T-helper 17 cell (primary cell): ENCODE measurements at places on chromosomes 3 and 15.

- no peak for DNase-seq
Measured at GRCh38 chr3:42263354-42264346, 2.3 kb downstream of the CCK start.

DNA sequence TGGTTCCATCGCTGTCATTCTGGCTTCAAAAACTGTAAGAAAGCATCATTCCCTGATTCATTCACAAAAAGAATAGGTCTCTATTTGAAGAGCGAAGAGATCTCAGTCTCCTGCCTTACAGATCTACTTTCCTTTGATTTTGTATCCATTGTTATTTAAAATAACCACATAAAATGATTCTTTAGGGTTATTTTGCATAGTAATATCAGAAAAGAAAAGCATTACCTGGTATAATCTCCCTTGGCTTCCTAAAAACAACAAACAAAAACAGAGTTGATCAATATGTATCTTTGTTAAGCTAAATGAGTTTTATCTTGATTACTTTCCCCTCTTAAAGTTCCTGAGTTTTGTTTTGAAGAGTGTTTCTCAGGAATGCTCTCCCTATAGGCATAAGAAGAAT, 126.6 kb upstream of the LMOD3 start:
- DNase-seq: no peak

GRCh38 chr3:147518465-147518864, 109.3 kb downstream of the ZIC1 start:
- DNase-seq: no peak

GRCh38 chr3:157906627-157907026, 199.6 kb downstream of the SHOX2 start:
- no peak for DNase-seq

- no peak for DNase-seq
Measured at GRCh38 chr15:72375501-72375845, 341 bp downstream of the HEXA start.

- no peak for DNase-seq
Measured at GRCh38 chr15:28879551-28879950, 6.2 kb upstream of the APBA2 start.

- DNase-seq: no peak
Measured at GRCh38 chr3:64108231-64108630, 84.9 kb upstream of the PSMD6 start.

DNA sequence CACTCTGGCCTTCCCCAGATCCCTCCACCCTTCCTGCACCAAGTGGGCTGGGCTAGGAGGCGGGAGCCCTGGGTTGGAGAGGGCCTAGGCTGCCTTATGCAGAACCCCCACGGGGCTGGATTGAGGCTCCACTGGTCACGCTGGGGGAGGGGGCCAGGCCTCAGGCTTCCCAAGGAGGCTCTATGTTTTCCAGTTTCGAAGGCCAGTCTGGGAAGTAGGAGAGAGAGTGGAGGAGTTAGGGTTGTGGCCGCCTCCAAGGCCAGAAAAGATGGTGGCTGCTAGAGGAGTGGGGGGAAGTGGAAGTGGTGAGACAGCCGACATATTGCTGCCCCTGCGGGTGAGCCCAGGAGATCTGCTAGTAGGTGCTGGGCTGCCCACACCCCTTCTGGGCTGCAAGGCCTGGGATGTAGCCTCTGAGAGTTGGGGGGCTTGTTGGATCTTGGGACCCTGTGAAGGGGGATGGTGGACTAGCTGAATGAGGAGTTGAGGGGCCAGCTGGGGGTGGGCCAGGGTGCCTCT, 1.2 kb downstream of the GNAI2 start:
- no peak for DNase-seq

GRCh38 chr15:76340803-76341365, 4.3 kb downstream of the ISL2 start:
- peak; percentile 30 for DNase-seq

- no peak for DNase-seq
Measured at GRCh38 chr15:32866454-32867312, 148.9 kb downstream of the GREM1 start.

DNA sequence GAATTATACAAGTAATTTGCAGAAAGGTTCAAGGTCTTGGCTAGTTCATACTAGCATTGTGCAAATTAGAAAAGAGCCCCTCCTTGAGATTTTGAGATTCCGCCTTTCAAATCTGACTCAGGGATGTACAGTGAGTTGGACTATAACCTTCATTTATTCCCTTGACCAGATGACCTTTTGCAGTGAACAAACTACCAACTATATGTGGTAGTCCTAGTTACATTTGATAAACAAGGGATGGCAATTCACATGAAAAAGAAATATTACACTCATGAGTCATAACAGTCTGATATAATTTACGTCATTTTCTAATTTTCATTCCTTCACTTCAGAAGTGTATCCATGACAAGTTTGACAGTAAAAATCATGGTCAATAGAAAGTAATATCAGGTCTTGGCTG, 860.4 kb downstream of the ROBO1 start:
- DNase-seq: no peak

DNA sequence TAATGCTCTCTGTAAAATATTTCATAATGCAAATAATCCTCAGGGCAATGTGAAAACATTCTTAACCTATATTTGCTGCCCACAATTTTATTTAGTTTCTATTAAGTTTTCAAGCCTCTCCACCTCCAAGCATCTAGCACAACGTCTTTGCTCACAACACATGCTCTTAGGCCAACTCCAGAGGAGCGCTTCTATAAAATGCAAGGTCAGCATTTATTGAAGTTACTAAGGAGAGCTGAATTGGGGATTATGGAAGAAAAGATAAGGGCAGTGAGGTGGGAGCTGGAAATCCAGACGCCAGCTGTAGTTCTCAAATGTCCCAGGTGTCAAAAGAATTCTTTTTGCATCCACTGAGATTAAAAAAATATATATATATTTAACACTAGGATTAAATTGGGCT, 996 bp downstream of the RABL3 start:
- DNase-seq: no peak

- no peak for DNase-seq
Measured at GRCh38 chr3:33496449-33496848, 56.2 kb upstream of the UBP1 start.

- DNase-seq: no peak
Measured at GRCh38 chr15:23438816-23439466, 8.1 kb downstream of the GOLGA6L2 start.

GRCh38 chr15:32651229-32651837, 9.8 kb downstream of the SCG5 start:
- peak; percentile 32 for DNase-seq

DNA sequence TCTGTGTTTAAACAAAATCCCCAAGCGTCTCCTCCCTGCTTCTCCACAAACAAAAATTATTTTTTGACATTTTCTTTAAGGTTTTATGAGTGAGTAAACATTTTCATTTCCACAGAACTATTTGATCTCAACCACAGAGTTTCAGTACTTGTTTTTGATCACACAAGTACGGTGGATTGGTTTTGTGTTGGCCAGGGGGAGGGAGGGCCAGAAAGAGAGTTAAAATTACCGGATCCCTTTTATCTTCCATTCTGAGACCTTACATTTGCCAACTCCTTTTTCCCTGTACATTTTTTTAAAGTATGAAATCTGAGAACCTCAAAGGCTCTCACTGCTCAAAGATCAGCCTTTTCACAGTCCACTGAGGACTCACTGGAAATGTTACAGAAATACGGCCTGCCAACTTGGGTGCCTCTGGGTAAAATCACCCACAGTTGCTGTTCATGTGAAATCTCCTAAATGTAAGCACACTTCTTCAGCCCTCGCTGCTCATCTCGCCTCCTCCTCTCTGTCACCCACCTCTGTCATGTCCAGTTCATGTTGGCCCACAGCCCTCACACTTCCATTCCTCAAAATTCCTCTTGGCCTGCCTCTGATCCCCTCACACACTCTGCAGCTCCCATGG, 1.7 kb downstream of the HOMER2 start:
- no peak for DNase-seq

DNA sequence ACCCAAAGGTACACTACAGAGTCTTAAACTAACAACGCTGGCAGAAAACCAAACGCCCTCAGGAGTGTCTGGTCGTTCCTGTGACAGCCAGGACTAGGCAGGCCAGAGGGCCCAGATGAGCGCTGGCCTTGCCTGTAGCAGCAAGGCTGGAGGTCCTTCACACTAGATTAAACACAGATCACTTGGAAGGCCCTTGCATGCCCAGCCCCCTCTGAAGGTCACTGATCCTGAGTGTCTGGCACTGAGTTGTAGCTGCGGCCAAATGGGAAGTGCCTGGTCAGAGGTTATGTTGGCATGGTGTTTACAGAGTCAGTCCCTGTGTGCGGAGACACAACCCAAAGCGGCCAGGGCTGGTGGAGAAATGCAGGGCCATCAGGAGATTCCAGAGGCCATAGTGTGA, 58.9 kb downstream of the ZNF621 start:
- no peak for DNase-seq

GRCh38 chr3:36428445-36428844, 48.1 kb downstream of the STAC start:
- no peak for DNase-seq

DNA sequence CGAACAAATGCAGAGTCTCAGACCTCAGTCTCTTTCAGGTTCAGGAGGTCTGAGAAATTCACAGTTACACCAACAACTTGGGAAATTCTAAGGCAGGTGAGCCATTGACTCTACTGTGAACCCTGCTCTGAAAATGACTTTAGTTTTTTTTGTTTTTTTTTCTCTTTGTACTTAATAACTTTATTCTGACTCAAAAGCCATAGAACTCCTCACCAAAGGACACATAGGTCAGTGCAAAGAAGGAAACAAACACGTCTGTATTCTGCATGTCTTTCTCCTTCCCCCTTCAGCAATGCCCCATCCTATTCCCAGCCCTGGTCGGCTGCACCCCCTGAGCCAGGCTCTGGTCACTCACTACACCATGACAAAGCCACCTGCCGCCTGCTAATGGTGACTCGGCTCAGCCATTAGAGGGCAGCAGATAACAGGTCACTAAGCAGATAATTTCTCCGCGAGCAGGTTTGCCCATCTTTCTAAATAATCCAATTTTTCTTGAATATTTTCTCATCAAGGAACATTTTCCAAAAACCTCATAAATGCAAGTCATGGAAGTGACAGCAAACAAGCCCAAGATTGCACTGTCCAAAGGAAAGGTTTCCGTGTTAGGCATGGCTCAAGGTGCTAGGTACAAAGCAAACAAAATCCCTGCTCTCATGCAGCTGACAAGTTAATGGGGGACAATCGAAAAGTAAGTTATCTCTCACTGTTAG, 37.7 kb downstream of the TM4SF4 start:
- DNase-seq: no peak

GRCh38 chr3:132486099-132486498, 68.8 kb downstream of the DNAJC13 start:
- DNase-seq: no peak

DNA sequence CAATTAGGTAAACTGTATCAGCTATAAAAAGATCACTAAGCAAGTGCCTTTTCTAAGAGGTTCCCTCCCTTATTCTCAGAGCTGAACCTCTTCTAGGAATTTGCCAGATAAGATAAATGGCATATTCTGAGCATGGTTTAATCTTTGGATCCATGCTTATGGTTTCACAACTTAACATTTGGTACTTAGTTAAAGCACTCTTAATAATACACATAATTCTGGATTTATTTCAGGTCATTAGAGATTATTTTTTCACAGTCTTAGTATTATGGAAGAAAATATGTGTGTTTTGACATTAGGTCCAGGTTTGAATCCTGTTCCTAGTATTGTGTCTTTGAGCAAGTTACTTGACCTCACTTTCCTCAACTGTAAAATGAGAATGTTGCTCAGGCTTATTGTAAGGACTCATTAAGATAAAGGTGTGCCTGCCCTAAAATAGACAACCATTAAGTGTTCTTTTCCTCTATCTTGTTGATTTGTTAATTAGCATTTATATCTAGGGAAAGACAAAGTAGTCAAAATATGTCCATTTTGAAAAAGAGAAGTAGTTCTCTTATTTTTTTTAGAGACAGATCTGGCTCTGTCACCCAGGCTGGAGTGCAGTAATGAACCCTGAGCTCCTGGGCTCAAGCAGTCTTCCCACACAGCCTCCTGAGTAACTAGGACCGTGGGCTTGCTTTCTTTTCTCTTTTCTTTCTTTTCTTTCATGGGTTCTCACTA, 43.4 kb downstream of the TSC22D2 start:
- no peak for DNase-seq

DNA sequence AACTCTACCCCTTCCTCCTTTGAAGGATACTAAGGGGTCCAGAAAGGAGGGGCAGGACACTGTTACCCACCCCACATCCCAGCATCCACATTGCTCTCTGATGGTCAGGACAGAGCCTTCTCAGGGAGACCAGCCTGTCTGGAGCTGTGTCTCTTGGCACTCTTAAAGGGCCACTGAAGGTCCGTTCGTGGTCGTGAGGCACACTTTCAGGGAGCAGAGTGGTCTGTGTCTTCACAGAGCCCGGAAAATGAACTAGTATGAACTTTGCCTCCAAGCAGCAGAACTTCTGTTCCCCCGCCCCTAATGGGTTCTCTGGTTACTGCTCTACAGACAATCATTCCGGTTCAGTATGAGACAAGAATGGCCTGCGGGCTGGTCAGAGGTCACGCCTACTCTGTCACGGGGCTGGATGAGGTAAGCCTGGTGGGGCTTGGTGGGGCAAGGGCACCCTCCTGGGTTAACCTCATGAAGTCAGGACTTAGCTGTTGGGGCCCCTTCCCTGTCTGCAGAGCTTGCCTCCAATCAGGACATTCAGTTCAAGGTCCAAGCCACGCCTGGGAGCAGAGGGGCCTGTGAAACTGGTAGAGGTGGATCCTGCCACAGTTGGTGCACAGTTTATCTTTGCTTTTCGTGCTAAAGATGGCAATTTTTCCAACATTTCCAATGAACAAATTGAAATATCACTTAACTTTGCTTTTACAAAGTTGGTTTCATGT, 33.2 kb downstream of the CAPN3 start:
- DNase-seq: no peak

- no peak for DNase-seq
Measured at GRCh38 chr3:67462187-67462586, 192.2 kb downstream of the SUCLG2 start.

- DNase-seq: no peak
Measured at GRCh38 chr3:56836276-56837163, 34.8 kb upstream of the ARHGEF3 start.

GRCh38 chr3:42762046-42762724, 10.9 kb downstream of the CCDC13 start:
- no peak for DNase-seq

- DNase-seq: no peak
Measured at GRCh38 chr3:174270841-174271240, 588.3 kb upstream of the NAALADL2 start.

DNA sequence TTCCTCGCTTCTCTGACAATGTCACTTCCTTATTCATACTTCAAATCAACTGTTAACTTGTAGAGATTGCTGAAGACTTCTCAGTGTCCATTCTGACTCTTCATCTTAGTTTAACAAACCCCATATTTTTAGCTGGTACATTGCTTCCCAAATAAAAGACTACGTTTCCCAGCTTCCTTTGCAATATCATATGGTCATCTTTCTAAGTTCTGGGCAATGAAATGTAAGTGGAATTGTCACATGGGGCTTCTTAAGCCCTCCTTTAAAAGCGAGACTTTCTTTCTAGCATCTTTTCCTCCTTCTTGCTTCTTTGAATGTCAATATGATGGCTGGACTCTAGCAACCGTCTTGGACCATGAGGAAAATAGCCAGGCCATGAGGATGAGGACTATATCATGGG, 239.0 kb downstream of the ZNF621 start:
- DNase-seq: no peak

- no peak for DNase-seq
Measured at GRCh38 chr3:126521122-126521891, 2.6 kb upstream of the CHST13 start.
